ENCODE measurements at places on chromosomes 6 and 20.

DNA sequence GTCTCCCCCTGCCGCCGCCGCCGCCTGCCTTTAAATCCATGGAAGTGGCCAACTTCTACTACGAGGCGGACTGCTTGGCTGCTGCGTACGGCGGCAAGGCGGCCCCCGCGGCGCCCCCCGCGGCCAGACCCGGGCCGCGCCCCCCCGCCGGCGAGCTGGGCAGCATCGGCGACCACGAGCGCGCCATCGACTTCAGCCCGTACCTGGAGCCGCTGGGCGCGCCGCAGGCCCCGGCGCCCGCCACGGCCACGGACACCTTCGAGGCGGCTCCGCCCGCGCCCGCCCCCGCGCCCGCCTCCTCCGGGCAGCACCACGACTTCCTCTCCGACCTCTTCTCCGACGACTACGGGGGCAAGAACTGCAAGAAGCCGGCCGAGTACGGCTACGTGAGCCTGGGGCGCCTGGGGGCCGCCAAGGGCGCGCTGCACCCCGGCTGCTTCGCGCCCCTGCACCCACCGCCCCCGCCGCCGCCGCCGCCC lies 474 bp downstream of the CEBPB start:
- DNase-seq, result no peak

DNA sequence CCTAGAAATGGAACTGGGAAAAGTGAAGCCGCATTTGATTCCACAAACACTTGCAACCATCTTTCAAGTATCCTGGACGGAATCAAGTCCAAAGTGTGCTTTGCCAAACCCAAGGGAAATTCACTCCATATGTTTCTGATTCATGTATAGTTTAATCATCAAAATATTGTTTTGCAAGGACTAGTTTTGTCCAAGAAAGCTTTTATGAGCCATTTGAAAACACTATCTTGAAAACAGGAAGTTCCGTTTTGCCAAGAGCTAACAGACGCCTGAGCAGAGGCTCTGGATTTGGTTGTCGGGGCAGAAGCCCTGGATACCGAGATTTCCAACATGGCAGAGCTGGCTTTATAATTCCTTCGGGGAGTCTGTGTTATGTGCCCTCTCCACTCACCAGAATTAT lies 251.1 kb downstream of the PHACTR1 start:
- DNase-seq, result peak; percentile 16

- no peak for DNase-seq
Observed at GRCh38 chr6:35973670-35974222, 50.7 kb downstream of the SLC26A8 start.

DNA sequence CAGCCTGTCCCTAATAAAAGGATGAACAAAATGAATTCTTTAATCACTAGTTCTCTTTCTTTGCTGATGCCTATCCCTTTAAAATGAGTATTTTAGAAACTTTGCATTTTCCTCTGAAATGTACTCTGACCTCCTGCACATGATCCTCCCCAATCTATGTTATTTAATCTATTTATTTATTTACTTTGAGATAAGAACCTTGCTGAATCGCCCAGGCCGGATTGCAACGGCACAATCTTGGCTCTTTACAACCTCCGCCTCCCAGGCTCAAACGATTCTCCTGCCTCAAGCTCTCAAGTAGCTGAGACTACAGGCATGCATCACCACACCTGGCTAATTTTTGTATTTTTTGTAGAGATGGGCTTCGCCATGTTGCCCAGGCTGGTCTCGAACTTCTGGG lies 27.9 kb downstream of the ADTRP start:
- no peak for DNase-seq

- DNase-seq, result peak; percentile 78
Observed at GRCh38 chr6:37308069-37308815, 45.5 kb upstream of the RNF8 start.

GRCh38 chr6:45441851-45442453 lies 64.2 kb upstream of the SUPT3H start:
- peak; percentile 69 for DNase-seq

GRCh38 chr20:6975311-6975710 lies 207.8 kb downstream of the BMP2 start:
- DNase-seq, result peak; percentile 33

DNA sequence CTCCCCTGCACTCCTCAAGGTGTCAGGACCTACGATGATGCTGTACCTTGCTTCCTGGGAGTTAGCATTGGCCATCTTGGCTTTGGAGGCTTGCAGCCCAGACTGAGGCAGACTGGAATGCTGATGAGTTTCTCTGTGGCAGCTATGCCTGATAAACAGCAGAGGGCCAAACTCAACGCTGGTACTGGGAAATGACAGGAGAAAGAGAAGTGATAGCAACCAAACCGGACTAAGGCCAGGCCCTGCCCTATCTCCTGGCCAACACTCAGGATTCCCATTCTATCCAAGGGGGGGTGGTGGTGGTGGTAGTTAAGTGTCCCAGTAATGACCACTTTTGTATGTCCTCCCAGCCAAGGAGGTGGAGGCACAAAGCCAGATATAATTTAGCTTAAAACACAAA lies 90.0 kb upstream of the DTNBP1 start:
- DNase-seq, result no peak

- no peak for DNase-seq
Observed at GRCh38 chr6:118935331-118935668, 341 bp upstream of the MCM9 start.

DNA sequence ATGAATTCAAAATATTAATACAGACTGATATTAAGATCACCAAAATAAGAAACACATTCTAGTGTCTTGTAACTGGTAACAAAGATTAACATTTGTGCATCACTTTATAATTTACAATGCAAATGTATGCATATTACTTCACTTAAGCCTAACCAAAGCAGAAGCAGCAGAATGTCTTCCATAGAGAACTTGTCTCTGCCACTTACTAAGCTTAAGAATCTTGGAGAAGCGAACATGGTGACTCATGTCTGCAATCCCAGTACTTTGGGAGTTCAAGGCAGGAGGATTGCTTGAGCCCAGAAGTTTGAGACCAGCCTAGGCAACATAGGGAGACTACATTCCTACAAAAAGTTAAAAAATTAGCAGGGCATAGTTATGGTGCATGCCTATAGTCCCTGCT lies 18.8 kb downstream of the AK9 start:
- peak; percentile 40 for DNase-seq

DNA sequence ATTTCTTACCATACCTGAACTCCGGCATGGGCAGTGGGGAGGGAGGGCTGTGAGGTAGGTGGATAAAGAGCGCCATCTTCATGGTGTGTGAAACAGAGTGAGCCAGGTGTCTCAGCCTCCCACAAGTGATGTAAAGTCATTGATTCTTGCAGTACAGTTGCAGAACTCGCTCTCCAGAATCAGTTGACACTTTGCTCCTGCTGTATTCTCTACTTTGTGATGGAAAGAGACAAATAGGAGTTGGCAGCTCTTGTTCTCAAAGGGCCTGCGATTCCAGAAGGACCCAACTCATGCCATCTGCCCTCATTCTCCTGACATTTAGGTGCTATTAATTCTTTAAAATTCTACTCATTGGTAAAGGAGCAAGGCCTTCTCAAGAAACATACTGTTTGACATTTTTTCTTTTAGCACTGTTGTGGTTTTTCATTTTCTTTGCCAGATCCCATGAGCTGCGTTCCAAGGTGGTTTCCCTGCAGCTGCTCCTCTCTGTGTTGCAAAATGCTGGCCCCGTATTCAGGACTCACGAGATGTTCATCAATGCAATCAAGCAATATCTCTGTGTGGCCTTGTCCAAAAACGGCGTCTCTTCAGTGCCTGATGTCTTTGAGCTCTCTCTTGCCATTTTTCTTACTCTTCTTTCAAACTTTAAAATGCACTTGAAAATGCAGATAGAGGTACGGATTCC lies 49.3 kb downstream of the ARFGEF2 start:
- no peak for DNase-seq

DNA sequence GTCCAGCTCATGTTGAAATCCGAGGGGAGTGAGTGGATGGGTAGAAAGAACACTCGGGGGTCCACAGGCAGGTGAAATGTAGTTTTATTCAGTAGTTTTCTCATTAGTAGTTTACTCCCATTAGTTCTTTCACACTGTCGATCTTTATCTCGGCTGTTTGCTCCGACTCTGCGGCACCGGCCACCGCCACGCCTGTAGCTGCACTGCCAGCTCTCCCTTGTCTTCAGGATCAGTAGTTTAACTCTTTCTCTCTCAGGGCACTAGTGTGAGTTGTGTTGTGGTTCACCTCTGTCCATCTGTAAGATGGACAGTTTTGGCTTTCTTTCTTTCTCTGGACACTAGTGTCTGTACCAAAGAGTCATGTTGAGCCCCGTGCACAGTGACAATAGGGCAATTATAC lies 195.7 kb downstream of the LMBRD1 start:
- DNase-seq, result no peak

GRCh38 chr6:63677282-63677681 lies 41.7 kb downstream of the PHF3 start:
- peak; percentile 47 for DNase-seq

GRCh38 chr20:13101706-13102105 lies 92.9 kb downstream of the SPTLC3 start:
- DNase-seq, result peak; percentile 65

DNA sequence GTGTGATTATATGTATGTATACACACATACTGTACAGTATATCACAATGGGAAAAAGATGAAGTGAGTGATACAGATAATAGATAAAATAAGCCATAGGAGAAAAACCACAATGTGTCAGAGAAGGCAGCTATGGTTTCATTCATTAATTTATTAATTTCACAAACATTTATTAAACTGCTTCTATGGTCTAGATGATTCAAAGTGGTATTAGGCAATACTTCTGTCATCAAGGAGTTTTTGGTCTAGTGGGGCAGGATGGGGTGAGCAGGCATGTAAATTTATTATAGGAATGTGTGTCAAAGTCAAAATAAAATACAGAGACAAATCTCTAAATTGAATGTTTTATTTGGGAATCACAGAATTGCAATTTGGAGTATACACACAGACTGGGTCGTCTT lies 65.2 kb upstream of the ANKEF1 start:
- no peak for DNase-seq

- DNase-seq, result no peak
Observed at GRCh38 chr6:113622254-113622653, 234.9 kb upstream of the MARCKS start.

DNA sequence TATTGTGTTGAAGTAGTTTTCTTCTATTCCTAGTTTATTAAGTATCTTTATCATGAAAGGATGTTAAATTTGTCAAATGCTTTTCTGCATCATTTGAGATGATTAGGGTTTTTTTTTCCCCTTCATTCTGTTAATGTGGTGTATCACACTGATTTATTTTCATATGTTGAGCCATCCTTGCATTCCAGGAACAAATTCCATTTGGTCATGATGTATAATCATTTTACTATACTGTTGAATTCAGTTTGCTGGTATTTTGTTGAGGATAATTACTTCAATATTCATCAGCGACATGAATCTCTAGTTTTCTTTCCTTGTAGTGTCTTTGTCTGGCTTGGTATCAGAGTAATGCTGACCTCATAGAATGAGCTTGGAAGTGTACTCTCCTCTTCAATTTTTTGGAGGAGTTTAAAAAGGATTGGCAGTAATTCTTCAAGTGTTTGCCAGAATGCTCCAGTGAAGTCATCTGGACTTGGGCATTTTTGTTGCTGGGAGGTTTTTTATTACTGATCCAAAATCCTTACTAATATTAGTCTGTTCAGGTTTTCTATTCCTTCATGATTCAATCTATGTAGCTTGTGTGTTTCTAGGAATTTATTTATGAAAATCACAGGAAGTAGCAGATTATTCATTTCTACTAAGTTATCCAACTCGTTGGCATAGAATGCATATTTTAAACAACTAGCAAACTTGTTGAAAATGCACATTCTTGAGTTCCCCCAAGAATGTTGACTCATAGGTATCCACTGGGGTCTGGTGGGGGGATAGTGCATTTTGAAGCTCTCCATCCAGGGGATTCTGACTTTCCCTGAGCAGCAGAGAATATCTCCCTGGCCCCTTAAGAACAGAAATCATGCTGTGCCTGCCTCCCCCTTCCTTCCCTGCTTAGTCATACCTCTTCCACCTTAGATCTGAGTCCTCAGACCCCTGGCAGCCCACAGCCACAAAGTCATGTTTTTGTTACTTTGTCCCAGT lies 187.1 kb downstream of the BMP7 start:
- DNase-seq, result no peak

GRCh38 chr20:59512651-59513050 lies 91.7 kb upstream of the PHACTR3 start:
- no peak for DNase-seq

- DNase-seq, result no peak
Observed at GRCh38 chr6:39841291-39841690, 49.1 kb downstream of the DAAM2 start.

DNA sequence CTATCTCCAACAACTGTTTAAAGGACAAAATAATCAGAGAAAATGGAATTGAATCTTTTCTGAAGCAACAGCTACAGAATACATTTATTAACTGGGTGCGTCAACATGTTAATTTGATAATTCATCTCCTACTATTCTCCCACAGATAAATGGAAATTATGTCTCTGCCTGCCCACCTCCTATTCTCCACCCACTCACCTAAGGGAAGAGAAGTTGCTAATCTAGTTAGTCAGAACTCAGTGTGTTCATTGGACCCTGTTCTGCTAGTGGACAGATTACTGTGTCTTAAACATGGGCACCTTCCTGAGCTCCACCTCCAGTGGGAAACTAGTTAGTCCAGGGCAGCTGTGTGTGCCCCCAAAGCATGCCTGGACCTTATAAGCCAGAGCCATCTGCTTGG lies 41.0 kb downstream of the METTL24 start:
- DNase-seq, result no peak

DNA sequence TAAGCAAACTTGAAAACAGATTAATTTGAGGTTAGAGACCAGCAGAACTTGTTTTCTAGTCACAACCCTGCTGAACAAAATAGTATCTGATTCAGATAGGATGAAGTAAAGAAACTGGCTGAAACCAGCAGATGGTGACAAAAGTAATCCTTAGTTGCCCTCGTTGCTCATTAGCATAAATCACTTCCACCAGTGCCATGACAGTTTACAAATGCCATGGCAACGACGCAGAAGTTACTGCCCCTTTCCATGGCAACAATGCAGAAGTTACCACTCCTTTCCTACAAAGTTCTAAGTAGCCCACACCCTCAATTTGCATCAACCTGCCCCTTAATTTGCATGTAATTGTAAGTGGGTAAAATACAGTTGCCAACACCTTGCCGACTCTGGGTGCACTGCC lies 23.7 kb downstream of the SNRPB start:
- no peak for DNase-seq

- no peak for DNase-seq
Observed at GRCh38 chr6:30155520-30156261, 5.3 kb downstream of the TRIM10 start.

- DNase-seq, result no peak
Observed at GRCh38 chr6:13238017-13238416, 90.3 kb downstream of the TBC1D7 start.
